Fibroblast of upper back skin (primary cell): ENCODE measurements at places on chromosomes 11 and 22.

GRCh38 chr11:65975771-65976170 lies 14.2 kb downstream of the SART1 start:
- DNase-seq: no peak

- no peak for DNase-seq
Measured at GRCh38 chr11:34823639-34824038, 92.5 kb downstream of the APIP start.

- DNase-seq: no peak
Measured at GRCh38 chr22:17422736-17423343, 53.6 kb downstream of the CECR2 start.

DNA sequence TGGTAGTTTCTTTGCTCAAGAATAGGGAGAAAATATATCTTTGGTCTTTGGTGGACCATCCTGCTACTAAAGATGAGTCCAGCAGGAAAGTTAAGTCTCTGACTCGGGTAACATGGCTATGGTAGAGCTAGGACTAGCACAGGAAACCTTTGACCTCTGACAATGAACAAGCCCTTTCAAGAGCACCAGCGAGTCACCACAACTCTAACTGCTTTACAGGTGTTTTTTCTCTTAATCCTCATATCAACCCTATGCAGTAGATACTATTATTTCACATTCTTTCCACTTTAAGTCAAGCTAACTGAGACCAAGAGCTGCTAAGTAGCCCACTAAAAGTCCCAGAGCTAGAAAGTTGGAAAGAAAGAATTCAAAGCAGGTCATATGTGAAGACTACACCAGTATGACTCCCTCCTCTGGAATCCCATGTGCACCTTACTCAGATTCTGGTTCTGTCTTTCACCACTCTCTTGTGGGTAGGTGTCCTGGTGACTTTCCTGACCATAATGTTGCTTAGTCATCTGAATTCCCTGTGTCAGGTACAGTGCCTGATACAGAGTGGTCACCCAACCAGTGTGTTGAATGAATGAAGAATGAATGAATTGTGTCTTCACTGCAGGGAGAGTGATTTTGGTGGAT lies 53.8 kb upstream of the ME3 start:
- DNase-seq: peak; percentile 76
